WERI-Rb-1 (cell line): ENCODE measurements at places on chromosomes 11 and 22.

GRCh38 chr11:117034901-117035300 lies 63.3 kb downstream of the SIK3 start:
- DNase-seq: no peak

DNA sequence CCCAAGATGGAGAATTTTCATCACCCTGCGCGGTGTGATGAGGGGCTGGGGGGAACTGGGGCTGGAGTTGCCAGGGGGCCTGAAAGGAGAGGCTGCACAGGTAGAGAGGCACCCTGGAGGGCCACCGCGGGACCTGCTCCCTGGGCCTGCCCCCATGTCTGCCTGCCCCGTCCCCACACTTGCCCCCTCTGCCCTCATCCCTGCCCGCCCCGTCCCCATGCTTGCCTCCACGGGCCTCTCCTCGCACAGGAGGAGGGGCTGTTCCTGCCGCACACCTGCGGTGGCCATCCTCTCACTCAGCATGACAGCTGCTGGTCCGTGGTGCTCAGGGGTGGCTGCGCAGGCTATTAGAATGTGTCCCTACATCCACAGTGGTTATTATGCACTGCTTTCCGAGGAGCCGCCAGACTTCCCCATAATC lies 43.5 kb downstream of the LINC01488 start:
- no peak for DNase-seq

DNA sequence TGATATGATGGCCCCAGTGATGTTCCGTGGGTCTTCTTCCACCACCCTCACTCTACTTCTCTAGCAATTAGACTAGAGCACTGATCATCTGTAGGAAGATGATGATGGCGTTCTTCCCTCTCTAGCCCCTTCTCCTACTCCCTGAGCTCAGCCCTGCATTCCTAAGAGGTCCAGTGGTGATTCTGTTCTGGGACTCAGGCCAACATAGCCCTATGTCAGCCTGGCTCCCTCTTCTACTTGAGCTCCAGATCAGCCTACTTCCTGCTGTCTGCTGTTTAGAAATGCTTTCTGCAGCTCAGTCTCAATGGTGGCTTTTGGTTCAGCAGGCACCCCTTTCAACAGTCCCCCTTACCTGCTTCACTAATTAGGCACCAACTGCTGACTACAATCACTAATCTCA lies 86.1 kb upstream of the ZBED5 start:
- DNase-seq: no peak

- no peak for DNase-seq
These were observed 902.4 kb upstream of the RAG2 start for GRCh38 chr11:37500425-37500824.

DNA sequence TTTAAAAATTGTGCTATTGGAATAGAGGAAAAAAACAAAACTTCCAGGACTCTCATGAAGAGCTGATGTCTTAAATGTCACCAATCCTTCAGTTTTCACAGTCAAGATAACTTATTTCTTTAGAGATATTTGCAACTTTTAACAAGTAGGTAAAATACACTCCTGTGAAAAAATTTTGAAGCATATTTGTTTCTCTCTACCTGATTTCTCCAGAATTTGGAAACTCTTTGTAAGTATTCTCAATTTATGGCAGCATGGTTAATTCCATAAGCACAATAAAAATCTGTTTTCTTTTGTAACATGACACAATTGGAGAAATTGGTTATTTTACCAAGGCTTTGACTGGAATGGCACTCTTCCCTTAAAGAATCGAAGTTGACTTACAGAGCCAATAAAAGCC lies 4.1 kb downstream of the CASP4 start:
- no peak for DNase-seq

GRCh38 chr22:49815641-49816091 lies 12.0 kb downstream of the BRD1 start:
- no peak for DNase-seq

- no peak for DNase-seq
These were observed 18.0 kb downstream of the PAAF1 start for GRCh38 chr11:73894725-73895335.

- no peak for DNase-seq
These were observed 24.4 kb downstream of the NPTXR start for GRCh38 chr22:38819387-38819940.

DNA sequence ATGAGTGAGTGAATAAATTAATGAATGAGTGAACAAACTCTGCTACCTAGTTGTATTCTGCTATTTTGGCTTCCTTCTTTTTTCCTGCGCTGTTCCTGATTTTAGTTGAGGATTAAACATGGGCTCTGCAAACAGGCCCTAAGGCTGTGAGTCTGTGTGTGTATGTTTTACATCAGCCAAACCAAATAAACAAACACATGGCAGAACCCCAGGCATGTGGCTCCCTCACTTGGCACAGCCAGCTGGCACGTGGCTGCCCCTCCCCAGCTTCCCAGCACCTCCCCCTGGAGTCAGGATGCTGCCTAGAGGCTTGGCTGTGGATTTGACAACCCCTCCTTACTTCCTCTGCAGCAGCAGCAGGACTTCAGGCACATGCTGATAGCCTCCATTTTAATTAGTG lies 593.2 kb downstream of the INSC start:
- no peak for DNase-seq

DNA sequence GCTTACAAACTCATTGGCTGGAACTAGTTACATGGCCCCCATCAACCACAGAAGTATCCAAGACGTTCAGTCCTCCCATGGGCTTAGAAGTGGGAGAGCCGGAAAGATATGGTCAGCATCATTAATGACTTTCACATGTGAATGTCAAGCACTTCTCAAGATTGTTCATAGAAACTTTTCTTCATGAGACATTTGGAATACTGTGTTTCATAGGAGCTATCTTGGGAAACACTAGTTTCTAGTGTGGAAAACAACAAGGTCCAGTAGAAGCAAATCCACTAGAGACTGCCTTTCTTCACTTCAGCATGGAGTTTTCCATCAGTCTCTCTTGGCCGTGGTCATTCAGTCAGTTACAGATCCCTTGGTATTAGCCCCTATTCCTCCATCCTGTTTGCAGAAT lies 160.9 kb downstream of the C11orf91 start:
- DNase-seq: no peak

GRCh38 chr11:119522609-119523008 lies 99.6 kb upstream of the THY1 start:
- no peak for DNase-seq

DNA sequence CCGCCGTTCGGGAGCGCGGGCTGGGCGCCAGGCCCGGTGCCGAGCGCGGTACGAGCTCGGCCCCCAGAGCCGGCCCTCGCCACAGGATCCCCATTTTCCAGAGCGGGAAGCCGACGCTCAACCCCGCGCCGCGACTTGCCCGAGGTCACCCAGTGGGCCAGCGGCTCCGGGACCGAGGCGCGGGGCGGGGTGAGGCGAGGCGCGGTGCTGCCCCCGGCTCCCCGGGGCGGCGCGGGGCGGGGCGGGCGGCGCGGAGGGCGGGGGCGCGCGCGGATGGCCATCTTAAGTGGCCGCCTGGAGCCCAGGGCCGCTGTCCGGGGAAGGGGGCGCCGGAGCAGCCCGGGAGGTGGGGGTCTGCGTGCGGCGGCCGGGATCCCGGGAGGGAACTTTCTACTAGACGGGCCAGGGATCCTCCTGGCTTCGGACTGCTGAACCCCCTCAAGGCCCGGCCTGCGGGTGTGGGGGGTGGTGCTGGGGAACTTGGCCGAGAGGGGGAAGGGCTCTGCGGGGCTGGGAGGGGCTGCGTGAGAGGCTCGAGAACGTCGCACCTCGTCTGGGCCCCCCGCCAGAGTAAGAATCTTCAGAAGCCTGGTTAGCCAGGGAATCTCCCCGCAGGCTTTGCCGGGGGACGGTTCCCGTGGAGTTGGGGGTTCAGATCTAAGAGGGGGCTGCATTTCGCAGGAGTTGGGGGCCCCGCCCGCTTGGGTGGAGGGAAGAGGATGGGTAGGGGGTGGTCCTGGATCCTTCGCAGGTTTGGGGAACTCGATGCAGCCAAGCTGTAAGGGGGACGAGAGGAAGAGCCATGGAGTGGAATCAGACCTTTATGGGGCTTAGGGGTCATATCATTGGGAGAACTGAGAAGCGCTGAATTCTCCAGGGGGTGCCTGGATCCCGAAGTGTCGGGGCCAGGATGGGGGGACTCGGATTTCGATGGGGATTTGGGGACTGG lies 678 bp upstream of the INPPL1 start:
- DNase-seq: peak; percentile 73

- DNase-seq: no peak
These were observed 21.7 kb downstream of the SLC37A2 start for GRCh38 chr11:125084761-125085231.

- no peak for DNase-seq
These were observed 73.2 kb downstream of the TRPC6 start for GRCh38 chr11:101510591-101510990.

DNA sequence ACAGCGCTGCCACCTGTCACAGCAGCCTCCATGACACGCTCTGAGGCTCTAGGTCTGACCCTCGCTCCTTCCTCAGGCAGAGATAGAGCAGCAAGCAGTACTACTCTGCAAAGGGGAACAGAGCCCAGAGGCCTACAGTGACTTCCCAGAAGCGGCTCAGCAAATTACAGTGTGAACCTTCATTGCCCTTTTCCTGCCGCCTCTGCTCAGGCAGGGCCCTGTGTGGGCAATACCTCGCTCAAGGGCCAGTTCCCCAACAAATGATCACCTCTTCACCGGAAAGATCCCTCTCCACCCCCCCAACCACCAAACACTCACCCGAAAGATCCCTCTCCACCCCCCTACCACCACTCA lies 12.3 kb downstream of the KIAA0930 start:
- no peak for DNase-seq
